ENCODE measurements at places on chromosomes 12 and 14.

- DNase-seq, result no peak
Measured at GRCh38 chr12:7542046-7542445, 38.5 kb upstream of the CD163 start.

DNA sequence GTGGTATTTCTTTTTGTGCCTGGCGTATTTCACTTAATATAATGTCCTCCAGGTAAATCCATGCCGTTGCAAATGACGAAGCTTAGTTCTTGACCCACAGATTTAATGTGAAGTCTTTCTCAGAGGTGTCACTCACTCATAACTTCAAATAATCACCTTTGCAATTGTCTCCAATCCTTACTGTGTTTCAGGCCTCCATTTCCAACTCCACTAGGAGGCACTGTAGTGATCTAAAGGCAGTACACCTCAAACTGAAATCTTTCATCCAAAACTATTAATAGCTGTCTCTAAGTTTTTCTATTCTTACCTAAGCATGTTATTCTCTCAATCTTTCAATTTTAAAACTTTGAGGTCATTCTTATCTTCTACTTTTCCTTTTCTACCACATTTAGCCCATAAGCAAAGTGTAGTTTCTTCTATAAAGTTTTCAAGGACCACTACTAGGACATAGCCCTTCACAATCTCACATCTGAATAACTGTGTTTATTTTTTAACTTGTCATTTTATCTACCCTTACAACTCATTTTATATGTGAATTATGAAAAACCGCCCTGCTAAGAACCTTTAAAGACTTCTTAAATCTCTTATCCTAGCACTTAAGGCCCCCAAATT lies 25.5 kb upstream of the FBXO34 start:
- DNase-seq, result no peak

- no peak for DNase-seq
Measured at GRCh38 chr14:75144944-75145343, 18.1 kb upstream of the NEK9 start.

DNA sequence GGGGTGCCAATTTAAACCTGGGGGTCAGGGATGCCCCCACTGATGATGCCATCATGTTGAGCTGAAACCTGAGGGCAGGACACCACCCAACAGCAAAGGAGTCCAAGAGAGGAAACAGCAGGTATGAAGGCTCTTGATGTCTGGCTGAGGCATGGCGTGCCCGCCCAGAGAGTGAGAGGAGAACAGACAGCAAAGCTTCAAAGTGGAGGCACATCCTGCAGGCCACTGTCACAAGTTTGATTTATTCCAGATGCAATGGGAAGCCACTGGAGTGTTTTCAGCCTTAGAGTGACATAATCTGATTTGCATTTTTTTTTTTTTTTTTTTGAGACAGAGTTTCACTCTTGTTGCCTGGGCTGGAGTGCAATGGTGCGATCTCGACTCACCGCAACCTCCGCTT lies 34.8 kb downstream of the IRF2BPL start:
- DNase-seq, result no peak

- no peak for DNase-seq
Measured at GRCh38 chr12:95335948-95336347, 118.3 kb downstream of the VEZT start.

DNA sequence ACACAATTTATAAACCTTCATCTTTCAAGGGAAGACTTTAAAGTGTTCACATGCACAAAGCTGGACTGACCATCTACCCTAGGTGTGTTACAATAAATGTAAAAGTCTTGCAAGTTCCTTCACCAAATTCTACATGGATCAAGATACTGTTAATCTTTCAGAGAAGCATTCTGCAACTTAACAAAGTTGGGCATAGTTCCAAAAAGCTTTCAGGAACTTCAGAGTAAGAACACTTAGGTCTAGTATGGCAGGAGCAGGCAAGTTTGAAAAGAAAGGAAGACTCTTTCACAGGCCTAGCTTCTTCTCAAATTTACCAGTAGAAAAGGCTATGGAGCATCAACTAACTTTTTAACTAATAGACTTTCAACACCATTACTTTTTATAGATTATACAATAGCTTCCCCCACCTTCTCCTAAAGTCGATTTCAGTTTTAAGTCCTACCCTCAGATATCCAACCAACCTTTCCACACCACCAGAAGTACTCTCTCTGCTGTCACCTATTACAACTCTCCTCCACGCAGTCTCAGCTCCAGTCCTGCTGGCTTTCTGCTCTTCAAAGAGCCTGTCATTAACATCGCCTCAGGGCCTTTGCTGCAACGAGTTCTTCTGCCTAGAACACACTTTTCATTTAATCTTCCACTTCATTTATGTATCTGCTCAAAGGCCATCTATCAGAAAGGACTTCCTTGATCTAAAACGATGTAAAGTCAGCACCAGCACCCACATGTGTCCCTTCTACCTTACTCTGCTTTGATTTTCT lies 333.9 kb downstream of the CEP128 start:
- DNase-seq, result no peak

DNA sequence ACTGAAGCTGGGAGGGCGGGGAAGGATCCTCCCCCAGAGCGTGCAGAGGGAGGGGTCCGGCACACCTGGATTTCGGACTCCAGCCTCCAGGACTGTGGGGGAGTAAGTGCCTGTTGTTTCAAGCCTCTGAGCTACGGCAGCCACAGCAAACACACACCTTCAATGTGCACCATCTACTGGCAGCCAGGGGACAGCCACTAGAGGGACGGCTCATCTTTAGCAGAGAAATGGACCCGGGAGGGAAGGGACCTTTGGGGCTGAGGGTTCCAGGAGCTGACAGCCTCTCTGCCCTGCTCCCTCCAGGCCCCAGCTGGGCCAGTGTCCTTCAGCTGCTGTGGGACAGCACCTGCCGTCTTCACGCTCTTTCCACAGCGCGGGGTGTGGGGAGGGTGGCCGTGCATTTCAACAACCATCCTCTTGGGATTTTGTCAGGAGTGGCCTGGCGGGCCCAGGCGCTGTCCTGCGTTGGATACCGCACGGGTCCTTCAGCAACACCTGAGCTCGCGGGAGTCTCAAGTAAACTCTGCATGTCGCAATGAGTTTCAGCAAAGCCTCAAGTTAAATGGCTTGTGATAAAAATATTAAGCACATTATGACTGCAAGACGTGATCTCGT lies 209.2 kb upstream of the C14orf180 start:
- DNase-seq, result peak; percentile 67

DNA sequence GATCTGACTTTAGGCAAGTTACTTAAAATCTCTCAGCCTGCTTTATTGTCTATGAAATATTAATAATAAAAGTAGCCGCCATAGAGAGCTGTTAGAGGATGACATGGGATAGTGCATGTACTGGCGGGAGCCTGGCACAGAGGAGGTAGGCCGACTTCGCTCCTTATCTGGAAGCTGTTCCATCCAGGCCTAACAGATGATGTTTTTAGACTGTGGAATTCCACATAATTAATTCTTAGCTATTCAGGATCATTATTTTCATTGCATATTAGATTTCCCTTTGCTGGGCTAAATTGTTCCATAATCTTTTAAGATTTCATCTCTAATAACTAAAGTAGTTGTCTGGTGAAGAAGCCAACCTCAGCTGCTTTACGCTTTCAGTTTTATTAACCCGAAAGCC lies 30.8 kb downstream of the CNTN1 start:
- no peak for DNase-seq

Data from HuH-7.5 (cell line).